ENCODE measurements at places on chromosomes 3 and 15. TPM values are rescaled to one million over a fixed set of nuclear protein-coding genes. Genes with fewer than 3 reads are reported as not detected.

DNA sequence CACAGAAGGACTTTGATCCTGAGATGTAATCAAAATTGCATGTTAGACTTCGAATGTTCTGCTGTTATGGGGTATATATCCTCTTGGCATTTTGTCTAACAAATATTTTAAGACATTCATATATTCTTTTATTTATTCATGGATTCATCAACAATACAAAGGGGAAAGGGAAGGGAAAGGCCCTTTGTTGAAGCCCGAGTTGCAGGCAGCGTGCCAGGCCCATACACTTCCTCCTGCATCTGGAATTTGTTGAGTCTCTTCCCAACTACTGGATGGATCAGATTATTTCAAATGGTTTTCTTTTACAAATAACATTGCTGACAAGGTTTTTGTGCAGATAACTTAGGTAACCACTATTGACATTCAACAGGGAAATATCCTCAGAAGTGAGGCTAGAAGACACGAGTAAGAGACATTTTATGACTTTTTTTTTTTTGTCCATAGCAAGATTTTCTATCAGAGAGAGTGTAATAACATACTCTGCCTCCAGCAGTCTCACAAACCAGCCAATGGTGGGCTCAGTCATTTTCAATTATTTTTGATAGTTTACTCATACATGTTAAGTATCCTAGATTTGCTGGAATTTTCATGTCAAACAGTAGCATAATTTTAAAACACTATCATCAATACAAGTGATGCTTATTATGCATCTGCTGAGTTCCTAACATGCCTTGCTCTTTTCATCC is 94.3 kb downstream of the RPL39L start:
- DNase-seq = no peak

DNA sequence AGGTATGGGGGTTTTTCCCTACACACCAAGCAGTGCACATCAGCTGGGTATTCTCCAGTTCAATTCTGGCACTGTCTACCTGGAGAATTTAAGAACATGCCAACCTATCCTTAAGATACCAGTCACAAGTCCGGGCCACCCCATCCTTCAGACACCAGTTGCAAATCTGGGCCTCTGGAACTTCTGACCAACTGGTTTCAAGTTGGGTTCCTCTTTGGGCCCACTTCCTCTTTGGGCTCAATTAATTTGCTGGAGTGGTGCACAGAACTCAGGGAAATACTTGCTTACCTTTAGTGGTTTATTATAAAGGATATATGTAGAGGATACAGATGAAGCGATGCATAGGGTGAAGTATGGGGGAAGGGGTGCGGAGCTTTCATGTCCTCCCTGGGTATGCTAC is 25.3 kb downstream of the GLCE start:
- no peak for DNase-seq

DNA sequence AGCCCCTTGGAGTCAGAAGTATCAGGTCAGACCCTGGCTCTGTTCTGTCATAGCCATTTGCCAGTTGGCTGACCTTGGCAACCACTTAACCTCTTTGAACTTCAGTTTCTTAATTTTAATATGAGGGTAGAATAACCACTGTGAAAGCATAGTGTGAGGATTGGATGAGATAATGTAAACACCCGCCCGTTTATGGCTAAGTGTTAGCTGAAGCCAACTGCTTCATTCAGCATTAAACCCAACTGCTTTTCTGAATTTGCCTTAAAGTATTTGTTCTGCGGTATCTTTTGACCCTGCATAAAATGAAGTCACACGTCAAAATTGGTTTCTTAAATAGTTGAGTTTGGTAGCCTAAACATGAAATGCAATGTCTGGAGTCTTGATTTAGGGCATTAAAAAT is 121.5 kb upstream of the ABHD17C start:
- no peak for DNase-seq

DNA sequence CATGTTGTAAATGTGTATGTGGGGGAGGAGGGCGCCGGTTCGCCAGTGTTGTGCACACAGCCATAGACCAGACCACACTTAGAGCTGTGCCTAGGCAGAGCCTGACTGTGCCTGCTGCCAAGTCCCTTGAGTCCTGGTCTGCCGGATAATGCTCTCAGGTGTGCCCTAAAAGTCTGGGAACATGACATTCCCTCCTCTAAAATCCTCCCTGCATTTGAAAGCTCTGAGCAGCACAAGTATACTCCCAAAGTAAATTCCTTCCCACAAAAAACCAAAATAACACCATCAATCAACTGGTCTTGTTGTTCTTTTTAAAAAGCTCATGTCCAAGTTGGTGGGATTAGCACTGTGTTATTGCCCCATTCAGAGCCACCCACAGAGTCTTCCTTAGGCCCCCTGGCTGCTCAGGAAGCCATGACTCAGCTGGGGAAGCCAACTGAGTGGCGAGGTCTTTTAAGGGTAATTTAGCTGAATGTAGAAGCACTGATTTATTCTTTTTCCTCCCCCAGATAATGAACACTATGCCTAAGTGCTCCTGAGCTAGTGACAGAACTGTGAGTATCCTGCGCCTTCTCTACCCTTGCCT is 147.8 kb upstream of the MCTP2 start:
- DNase-seq = no peak

FSIP1 gene
- 1.2 TPM for total RNA-seq

- DNase-seq = no peak
These were observed 80.8 kb downstream of the RFTN1 start for GRCh38 chr3:16432714-16433113.

DNA sequence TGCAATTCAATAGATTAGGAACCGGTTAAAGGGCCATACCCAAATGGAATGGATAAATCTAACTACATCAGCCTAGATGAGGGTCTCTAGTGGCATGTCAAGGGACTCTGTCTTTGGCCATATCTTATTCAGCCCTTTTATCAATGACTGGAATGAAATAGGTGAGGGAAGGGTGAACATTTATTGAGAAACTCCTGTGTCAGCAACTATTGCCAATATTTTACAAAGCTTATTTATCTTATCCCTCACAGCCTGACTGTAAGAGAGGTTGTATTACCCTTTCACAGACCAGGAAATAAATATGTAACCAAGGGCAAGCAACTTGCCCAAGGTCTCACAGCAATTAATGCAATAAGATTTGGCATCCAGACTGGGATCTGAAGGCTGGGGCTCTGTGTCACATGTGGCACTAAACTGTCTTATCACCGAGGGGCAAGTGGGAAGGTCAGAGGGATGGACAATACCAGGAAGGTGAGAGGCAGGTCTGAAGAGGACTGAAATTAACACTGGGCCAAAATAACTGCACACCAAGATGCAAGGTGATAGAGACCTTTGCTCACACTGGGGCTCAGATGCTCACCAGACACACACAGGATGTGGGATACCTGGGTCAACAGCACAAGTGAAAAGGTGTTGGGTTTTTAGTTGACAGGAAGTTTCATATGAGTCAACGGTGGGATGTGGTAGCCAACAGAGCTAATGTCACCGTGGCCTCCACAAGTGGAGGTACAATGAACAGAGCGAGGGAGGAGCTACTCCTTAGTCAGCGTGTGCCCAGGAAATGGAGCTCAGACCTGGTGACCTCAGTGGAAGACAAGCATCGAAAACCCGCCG is 261.3 kb downstream of the RPLP1 start:
- no peak for DNase-seq

- DNase-seq = no peak
These were observed 67.6 kb downstream of the SLC6A11 start for GRCh38 chr3:10883478-10884234.

SAMMSON gene
- 25.6 TPM for total RNA-seq

ZNF620 gene
- 5.1 TPM for total RNA-seq

- no peak for DNase-seq
These were observed 161.6 kb downstream of the TCF12 start for GRCh38 chr15:57079931-57080620.
